ENCODE measurements at places on chromosomes 12 and 14.
A peak's percentile ranks its signal among the peaks of the same experiment; 100 is the strongest.

DNA sequence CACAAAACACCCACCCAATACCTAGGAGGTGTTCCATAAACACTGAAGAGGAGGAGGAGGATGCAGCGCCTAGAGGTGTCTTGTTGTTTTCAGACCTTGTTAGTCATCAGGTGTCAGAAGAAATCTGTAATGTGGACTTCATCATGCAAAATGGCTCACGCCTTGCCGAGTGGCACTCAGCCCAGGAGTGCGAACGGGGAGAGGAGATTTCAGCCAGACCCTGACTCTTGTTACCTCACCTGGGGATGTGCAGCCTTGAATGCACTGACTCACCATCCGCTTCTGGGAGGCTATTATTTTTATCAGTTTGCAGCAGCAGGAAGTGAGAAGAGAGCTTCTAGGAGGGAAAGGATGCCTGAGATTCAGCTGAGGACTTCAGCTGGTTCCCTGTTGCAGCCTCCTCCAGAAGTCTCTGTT, 48.2 kb upstream of the PLXNC1 start:
- DNase-seq = peak; percentile 74

GRCh38 chr12:31011336-31011735, 62.3 kb upstream of the DDX11 start:
- no peak for DNase-seq

DNA sequence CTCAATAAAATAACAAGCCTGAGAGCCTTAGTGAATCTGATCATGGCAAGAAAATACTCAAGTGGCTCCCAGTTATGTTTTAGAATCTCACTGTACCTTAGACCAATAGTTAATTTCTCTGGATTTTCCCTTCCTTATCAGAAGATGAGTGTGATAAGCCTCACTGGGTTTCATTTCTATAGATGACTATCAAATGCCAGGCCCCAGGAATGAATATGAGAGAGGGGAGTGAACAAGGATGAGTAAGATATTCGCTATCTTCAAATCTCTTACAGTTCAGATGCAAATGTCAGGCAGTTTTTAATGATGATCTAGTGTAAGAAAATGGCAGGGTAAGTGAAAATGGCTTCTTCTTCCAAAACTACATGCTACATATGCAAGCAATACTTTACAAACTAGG, 26.1 kb upstream of the OR10P1 start:
- DNase-seq = no peak

DNA sequence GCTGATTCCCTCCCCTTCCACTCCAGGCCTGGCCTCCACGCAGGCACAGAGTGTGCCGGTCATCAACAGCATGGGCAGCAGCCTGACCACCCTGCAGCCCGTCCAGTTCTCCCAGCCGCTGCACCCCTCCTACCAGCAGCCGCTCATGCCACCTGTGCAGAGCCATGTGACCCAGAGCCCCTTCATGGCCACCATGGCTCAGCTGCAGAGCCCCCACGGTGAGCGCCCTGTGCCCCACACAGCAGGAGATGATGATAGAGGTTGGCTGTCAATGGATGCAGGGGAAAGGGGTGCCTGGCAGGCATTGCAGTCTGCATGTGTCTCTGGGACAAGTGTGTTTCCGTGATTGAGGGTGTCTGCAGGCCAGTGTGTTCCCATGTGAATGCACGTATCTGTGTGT, 18.8 kb downstream of the C12orf43 start:
- no peak for DNase-seq

DNA sequence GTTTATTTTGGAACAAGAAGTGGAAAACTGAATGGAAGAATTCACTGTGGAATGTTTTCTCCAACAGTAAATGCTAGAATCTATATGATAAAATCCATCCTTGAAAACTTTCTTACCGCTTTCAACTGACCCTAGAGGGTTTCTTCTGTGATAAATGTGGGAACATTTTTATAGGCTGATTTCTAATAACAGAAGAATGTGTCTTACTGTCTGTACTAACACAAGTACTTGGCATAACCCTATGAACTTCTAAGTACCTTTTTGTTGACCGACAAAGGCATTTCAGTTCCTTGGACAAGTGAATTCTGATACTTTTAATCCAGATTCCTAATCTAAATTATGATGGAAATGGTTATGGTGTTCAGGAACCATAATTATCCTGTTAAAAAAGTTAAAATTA, 1109.7 kb upstream of the FLRT2 start:
- no peak for DNase-seq

GRCh38 chr12:42564556-42564955, 25.0 kb downstream of the PRICKLE1 start:
- DNase-seq = no peak

- DNase-seq = peak; percentile 83
Observed at GRCh38 chr12:110661337-110661972, 27.5 kb downstream of the HVCN1 start.

DNA sequence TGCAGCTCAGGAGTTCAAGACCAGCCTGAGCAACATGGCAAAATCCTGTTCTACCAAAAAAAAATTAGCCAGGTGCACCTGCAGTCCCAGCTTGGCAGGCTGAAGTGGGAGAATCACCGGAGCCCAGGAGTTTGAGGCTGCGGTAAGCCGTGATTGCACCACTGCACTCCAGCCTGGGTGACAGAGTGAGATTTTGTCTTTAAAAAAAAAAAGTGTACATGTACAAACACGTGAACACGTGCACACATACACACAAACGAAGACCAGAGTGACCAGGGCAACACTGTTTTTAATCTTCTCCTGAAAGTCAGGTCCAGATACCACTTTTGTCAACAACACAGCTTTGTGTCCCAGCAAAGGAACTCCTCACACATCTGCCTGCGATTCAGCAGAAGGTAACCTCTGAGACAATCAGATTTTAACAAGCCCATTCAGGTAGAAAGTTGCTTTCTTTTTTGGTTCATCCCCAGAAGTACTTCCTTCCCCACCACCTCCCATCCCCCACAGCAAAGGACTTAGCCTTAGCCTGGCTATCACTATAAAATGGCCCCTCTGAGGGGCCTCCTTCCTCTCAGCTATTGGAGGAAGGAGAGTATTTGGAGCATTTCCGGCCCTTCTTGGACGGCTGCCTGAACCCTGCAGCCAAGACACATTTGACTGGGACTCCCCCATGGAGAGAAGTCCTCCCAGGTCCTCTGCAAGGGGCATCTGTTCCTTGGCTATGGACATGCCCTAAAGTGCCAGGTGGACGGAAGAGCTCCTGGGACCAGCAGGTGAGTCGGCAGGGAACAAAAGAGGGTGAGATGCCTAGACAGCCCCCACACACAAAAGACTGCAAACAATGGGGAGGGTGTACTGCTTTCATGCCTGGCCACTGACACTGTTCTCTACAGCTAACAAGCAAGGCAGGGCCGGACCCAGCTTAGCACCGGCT, 9.8 kb downstream of the CTDSP2 start:
- DNase-seq = peak; percentile 93

DNA sequence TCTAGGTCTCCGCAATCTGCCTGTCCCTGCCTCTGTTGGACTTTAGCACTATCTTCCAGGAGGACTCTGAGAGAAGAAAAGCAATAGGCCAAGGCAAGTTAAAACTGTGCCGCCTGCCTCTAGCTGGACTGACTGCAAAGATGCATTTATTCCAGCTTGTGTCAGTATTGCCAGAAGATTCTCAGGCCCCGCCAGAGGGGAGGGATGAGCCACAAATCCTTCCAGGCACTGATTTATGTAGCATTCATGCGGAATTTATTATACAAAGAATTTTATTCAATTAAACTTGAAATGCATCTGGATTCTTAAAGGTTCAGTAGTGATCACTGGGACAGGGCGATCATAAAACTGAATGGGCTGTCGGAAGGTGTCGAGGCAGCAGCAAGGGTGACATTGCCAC, 19.8 kb downstream of the MMAB start:
- no peak for DNase-seq

GRCh38 chr14:23942587-23942986, 11.0 kb upstream of the DHRS4 start:
- no peak for DNase-seq

DNA sequence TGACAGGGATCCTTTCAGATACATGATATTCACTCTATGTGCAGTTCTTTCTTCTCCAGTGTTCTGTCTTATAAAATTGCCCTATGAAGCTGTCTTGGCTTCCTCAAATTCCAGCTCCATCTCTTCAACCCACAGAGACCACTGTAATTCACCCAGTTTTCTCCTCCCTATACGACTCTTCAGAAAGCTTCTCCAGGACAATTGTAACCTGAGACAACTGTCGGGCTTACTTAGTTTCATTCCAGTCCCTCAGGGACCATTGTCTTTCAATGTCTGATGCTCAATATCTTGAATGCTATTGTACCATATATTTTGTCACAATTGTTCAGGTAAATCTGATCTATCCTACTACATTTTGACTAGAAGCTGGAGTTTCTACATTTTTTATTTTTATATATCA, 345.3 kb downstream of the RPL10L start:
- no peak for DNase-seq

DNA sequence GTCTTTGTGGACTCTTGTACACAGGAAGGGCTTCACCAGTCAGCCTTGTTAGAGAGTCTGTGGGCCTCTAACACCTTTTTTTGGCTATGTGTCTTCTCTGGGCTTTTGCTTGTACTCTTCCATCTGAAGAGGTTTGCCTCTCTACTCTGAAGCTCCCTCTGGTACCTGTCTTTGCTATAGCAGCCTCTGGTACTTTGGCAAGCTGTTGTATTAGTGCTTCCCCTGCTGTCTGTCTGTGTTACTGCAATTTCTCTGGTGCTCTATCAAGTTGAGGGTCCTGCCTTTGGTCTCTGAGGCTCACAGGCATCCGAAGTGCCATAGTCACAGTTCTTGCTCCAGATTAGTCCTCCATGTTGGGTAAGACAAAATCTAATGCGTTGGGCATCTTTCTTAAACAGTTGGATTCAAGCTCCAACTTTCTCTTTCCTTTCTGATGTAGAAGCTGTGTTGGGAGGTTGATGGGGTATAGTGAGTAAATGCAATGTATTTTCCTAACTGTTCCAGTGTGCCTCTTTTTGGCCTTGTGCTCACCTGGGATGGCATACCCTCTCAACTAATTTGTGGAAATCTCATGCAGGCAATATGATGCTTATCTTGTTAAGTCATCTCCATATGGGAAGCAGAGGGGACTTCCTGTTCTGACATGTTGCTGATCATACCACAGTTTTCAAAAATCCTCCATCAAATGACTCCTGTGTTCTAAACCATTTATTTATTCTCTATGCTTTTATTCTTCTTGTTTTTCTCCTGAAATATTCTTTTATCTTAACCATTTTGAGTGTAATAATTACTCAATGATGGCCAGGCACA, 88.8 kb downstream of the ATF7IP start:
- peak; percentile 80 for DNase-seq

GRCh38 chr14:49882826-49883694, 9.8 kb upstream of the ARF6 start:
- DNase-seq = peak; percentile 49
